NCI-H69 (cell line): ENCODE measurements at places on chromosomes 7 and 10.
A peak's percentile ranks its signal among the peaks of the same experiment; 100 is the strongest.

DNA sequence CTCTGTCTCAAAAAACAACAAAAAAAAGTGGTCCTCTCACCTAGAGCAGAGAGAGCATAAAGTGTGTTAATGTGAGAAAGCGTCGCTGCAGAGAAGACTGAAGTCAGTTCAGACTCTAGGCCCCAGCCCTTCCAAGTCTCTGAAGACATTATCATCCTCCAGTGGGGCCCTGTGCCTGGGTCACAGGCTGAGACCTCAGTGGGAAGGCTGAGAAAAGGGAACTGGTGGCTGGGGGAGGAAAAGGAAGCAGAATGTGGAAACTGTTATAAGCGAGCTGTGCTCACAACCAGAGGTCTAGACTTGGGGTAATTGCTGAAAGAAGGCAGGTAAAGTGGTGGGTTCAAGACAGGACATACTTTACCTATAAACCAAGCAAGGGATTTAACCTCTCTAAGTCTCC is 4.9 kb upstream of the RRP12 start:
- no peak for DNase-seq

DNA sequence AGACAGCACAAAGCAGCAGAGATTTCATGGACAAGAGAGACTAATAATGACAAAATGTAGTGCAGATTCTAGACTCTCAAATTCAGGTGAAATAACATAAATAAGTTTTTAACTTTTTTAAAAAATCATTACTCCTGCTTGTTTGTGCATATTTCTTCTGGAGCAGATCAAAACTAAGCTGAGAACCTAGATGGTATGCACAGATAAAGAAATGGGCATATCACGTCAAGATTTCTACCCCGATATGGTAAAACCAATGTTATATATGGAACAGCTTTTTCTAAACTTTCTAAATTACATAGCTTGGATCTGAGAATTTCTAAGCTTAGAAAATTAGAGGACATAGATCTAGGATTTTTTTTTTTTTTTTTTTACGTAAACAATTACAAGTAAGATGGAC is 18.2 kb downstream of the TWIST1 start:
- DNase-seq: no peak

DNA sequence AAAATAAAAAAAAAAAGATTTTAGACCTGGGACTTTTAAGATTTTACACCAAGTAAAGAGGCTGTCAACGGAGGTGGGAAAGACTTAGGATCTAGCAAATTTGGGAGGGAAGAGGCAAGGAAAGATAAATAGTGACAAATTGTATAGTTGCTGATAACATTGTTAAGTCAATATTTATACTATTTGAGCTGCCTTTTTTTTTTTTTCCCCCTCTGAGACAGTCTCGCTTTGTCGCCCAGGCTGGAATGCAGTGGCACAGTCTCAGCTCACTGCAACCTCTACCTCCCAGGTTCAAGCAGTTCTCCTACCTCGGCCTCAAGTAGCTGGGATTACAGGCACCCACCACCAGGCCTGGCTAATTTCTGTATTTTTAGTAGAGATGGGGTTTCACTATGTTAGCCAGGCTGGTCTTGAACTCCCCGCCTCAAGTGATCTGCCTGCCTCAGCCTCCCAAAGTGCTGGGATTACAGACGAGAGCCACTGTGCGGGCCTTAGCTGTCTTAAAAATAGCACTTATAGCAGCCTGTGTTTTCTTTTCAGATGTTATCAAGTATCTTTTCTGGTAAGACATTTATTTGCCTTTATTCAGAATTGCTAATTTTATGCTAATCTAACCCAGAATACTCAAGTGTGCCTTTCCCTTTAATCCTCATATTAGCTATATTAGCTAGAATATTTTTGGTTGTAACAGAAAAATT is 94.5 kb downstream of the MMRN2 start:
- DNase-seq: no peak

DNA sequence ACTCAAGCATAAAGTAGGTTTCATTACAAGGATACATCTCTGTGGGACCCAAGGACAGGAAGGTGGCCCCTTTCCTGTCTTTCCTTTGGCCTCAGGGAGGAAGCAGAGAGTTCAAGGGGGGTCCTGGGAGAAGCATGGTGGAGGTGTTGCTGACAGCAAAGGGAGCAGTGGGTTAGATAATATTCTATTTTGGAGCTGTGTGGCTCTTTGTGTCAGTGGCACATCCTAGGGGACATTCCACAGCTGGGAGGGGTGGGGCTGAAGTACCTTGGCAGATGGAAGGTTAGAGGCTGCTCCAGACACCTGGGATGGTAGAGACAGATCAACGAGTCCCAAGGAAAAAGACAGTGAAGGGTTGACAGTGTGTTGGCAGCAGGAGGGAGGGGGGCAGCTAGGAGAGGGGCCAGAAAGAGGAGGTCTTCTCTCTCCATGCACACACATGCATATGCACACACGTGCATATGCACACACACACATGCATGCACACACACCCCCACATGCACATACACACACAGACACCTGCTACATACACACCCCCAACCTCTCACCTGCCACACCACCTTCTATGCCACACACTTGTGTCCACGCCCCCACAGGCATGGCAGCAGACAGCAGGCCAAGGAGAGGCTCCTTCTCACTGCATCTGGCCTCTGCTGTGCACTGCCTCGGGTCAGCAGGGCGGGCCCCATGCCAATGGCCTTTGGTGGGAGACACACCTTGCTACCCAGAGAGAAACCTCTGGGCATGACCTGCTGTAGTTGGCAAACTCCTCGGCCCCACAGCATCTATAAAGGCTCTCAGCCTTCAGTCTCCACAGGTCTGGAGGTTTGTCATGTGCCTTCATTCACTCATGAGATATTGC is 5.6 kb upstream of the POLD2 start:
- no peak for DNase-seq

GRCh38 chr7:75596727-75597614 is 104.9 kb downstream of the SPDYE5 start:
- DNase-seq: no peak

GRCh38 chr10:70158113-70158512 is 11.6 kb upstream of the TYSND1 start:
- no peak for DNase-seq

- DNase-seq: peak; percentile 20
Observed at GRCh38 chr10:78455236-78455635, 421.6 kb downstream of the RPS24 start.

GRCh38 chr7:115831371-115831770 is 199.2 kb downstream of the TFEC start:
- DNase-seq: no peak

GRCh38 chr10:121926671-121927317 is 1.0 kb downstream of the ATE1 start:
- peak; percentile 18 for DNase-seq

- DNase-seq: no peak
Observed at GRCh38 chr7:48376263-48376662, 205.0 kb downstream of the ABCA13 start.

DNA sequence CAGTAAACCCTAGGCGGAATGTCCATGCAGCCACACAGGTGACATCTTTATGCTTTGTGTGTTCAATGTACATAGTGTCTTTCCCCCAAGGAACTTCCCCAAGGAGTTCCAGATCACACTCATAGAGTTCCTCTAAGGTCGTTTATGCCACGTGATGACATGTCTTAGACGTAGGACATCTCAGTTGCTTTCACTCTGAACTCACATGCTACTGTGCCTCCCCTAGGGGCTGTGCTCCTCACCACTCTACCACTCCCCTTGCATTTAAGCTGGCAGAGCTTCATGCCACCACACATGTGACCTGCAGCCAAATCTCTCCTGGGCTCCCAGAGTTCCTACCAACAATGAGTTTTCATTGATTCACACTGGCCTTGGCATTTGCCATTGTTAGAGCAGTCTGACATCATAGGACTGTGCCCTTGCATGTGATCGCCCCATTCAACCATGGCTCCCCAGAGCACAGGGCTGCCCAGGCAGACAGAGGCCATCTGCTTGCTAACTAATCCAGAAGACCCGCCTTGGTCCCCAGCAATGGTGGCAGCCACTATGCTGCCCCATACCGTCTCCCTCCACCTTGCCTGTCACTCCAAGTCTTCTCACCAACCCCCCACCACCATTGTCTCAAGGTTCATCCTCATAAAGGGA is 95.3 kb upstream of the MACROH2A2 start:
- no peak for DNase-seq

- no peak for DNase-seq
Observed at GRCh38 chr10:62635127-62635526, 169.4 kb upstream of the ADO start.

DNA sequence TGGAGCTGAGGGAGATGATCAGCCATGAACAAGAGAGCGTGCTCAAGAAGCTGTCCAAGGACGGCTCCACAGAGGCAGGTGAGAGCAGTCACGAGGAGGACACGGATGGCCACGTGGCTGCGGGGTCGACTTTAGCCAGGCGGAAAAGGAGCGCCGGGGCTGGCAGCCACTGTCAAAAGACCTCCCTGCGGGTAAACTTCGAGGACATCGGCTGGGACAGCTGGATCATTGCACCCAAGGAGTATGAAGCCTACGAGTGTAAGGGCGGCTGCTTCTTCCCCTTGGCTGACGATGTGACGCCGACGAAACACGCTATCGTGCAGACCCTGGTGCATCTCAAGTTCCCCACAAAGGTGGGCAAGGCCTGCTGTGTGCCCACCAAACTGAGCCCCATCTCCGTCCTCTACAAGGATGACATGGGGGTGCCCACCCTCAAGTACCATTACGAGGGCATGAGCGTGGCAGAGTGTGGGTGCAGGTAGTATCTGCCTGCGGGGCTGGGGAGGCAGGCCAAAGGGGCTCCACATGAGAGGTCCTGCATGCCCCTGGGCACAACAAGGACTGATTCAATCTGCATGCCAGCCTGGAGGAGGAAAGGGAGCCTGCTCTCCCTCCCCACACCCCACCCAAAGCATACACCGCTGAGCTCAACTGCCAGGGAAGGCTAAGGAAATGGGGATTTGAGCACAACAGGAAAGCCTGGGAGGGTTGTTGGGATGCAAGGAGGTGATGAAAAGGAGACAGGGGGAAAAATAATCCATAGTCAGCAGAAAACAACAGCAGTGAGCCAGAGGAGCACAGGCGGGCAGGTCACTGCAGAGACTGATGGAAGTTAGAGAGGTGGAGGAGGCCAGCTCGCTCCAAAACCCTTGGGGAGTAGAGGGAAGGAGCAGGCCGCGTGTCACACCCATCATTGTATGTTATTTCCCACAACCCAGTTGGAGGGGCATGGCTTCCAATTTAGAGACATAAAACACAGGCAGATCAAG is 3.3 kb downstream of the GDF2 start:
- DNase-seq: no peak

GRCh38 chr7:3896169-3896765 is 595.2 kb downstream of the SDK1 start:
- no peak for DNase-seq

DNA sequence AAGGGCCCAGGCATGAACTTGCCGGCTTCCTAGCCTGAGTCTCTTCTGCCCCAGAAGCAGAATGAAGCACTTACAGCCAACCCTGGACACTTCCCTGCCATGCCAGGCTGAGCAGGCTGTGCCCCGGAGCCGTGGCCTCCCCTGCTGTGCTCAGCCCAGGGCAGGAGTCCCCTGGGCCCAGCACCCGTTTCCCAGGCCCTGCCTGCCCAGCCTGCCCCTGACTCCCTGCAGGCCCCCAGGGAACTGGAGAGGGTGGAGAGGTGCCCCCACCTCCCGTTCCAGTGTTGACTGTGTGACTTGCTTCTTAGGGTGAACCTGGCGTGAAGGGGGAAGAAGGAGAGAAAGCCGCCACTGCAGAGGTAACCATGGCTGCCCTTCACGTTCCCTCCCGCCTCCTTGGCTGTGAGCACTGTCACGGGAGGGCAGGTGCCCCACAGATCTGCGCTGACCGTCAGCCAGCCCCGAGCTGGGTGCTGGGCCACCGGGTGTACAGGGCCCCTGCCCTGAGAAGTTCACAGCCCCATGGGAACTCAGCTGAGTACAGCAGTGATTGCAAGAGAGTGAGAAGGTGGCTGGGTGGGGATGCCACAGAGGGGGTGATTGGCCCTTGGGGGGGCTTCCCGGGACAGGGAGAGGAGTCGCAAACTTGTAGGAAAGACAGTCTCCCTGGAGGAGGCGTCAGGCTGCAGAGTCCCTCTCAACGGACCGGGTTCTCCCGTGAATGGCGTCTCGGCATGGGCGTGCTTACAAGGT is 75.9 kb downstream of the MYL10 start:
- no peak for DNase-seq
